HAP-1 (cell line): ENCODE measurements at places on chromosomes 13 and 19.

DNA sequence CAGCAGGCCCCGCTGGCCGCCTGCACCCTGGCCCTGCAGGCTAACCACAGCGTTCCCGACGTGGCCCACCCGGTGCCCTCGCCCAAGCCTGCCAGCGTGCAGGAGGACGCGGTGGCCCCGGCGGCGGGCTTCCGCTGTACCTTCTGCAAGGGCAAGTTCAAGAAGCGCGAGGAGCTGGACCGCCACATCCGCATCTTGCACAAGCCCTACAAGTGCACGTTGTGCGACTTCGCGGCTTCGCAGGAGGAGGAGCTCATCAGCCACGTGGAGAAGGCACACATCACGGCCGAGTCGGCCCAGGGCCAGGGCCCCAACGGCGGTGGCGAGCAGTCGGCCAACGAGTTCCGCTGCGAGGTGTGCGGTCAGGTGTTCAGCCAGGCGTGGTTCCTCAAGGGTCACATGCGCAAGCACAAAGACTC, 72.1 kb downstream of the ZNF536 start:
- DNase-seq: no peak

DNA sequence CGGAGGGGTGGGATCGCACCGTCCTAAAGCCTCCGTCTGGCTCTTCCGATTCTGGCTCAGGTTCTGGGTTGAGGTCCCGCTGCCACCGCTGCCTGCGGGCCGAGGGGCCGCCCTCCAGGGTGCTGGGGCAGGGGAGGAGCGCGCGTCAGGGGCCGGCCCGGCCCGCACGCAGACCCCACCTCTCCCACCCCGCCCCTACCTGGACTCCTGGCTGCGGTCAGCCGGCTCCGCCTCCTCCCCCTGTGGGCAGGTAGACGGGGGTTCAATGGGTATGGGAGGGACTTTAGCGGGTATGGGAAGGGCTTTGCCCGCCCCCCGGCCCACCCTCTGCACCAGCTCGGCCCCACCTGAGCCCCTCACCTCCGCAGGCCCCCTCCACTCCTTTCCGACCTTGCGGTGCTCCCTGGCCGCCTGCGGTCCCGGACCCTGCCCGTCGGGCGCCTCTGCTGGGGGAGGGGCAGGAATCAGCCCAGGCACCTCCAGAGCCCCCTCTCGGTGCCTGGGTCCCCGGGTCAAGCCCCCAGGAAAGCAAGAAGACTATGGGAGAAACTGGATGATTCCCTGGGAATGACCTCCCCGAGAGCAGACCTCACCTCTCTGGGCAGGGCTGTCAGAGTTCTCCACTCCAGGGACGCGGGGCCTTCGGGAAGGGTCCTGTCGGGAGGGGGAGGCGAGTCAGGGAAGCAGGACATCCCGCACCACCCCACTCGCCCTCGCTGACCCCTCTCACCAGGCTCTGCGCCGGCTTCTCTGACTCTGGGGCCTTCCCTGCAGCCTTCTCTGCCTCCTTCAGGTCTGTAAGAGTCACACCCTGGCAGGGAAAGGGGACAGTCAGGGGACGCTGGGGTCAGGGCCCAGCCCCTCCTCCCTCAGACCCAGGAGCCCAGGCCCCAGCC, 17.0 kb downstream of the EPS8L1 start:
- no peak for DNase-seq

DNA sequence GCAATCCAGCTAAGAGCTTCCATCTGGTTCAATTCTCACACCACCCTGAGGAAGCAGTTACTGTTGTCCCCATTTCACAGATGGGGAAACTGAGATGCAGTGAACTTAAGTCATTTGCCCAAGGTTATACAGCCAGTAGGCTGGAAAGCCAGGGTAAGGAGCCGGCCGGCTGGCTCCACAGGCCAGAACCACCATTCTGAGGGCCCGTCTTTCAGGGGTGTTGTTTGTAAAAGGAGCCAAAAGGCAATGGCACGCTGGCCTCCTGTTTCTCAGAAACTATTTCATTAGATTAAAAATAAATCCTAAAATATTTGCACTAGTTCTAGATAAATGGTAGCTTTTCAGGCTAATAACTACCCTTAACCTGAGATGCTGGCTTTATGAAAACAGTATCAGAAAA, 114.9 kb downstream of the CRYL1 start:
- DNase-seq: no peak

GRCh38 chr13:102373221-102373620, 28.6 kb downstream of the FGF14 start:
- DNase-seq: no peak

- DNase-seq: no peak
Measured at GRCh38 chr13:106418556-106418955, 116.9 kb downstream of the EFNB2 start.
